ENCODE measurements at places on chromosomes 2 and 18. TPM values are rescaled to one million over a fixed set of nuclear protein-coding genes. Genes with fewer than 3 reads are reported as not detected.

GRCh38 chr2:70061317-70061716, 26.0 kb upstream of the PCBP1 start:
- no peak for DNase-seq

- DNase-seq = no peak
Observed at GRCh38 chr2:147648471-147648870, 196.4 kb upstream of the ACVR2A start.

DNA sequence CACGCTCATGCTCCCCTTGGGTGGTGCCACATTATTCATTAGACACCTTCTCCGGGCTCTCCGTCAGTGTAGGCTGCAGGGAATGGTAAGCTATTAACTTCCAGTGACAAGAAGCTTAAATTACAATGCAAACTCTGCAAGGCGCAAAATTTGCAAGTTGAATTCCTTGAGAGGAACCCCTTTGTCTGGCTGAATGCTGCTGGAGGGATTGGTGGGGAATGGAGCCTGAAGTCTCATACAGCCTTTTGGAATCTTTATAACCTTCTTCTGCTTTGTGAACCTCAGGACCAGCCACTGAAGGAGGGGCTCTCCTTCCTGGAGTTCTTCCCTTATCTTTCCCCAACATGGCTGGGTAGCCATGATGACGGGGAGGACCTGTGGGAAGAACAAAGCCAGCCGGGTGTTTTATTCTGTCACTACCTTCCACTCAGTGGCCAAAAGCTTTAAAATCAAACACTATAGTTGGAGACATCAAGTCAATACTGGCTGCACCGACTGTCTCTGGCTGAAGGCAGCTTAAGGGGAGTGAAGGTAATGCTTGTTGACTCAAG, 220.9 kb upstream of the EPHA4 start:
- no peak for DNase-seq

GRCh38 chr2:110114831-110115255, 779 bp downstream of the MALL start:
- DNase-seq = no peak

DNA sequence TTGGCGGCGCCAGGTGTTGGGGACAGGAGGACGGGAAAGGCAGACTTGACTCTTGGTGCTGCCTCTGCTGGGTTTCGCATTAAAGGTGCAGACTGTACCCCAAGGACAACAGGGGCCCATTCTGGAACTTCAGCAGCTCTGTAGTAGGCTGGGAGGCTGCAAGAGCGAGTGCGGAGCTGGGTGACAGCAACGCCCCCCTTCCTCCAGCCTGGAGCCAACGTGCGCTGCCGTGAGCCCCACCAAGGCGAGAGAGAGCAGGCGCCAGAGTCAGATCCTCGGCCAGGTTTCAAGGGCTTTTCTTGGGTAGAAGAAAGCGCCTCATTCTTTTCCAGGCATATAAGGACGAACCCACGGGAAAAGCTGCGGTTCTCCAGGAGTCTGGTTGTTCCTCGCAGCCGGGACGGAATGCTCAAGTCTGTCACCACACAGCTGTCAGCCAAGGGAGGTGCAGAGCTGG, 1.9 kb downstream of the DOK6 start:
- peak; percentile 1 for DNase-seq

GRCh38 chr2:38622210-38622609, 19.5 kb upstream of the HNRNPLL start:
- no peak for DNase-seq

GRCh38 chr2:64090264-64090663, 54.0 kb downstream of the PELI1 start:
- DNase-seq = no peak

DNA sequence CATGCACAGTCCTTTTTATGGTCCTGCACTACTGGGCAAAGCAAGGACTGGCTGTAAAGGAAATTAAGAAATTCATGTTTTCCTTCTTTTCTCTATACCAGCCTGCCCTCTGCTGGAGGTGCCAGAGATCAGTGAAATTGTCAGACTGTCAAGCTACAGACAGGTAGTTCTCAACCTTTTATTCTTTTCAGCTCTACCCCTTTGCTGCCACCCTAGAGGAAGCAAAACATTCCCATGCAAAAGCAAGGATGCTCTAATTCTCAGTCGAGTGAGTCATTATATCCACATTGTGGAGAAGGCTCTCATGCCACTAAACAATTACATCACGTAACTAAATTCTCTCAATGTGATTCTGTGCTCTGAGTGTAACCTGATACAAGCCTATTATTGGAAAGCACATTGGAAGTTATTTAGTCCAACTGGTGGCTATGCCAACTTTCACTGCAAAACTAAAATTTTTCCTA, 25.0 kb upstream of the RAPGEF4 start:
- peak; percentile 51 for DNase-seq

DNA sequence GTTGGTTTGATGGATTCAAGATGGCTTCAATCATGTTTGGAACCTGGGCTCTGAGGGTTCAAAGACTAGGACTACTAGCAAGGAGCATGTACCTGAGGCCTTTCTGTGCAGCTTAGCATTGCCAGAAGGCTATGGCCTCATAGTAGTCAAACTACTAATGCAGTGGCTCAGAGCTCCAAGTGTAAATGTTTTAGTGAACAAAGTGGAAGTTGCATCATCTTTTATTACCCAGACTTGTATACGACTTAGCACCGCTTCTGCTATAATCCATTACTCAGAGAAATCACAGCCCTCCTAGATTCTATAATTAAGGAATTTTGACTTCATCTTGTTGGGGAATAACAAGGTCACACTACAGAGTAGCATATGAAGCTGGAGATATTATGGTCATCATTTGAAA, 210.5 kb downstream of the ERBB4 start:
- DNase-seq = no peak

GRCh38 chr18:63997606-63998005, 27.7 kb downstream of the SERPINB8 start:
- no peak for DNase-seq

ANO7 gene
- 6.5 TPM for total RNA-seq

DLX2 gene
- total RNA-seq = 0.96 TPM

FAM237A gene
- total RNA-seq = not detected

DCDC2C gene
- 1.7 TPM for total RNA-seq

CLEC4F gene
- total RNA-seq = not detected
